ENCODE measurements at places on chromosomes 3 and 15. TPM values are rescaled to one million over a fixed set of nuclear protein-coding genes. Genes with fewer than 3 reads are reported as not detected.

- peak; percentile 79 for DNase-seq
These were observed 130.5 kb upstream of the EIF1B start for GRCh38 chr3:40179016-40179415.

GRCh38 chr3:50351323-50351697 lies 648 bp downstream of the CYB561D2 start:
- no peak for DNase-seq

- no peak for DNase-seq
These were observed 47.2 kb downstream of the NCK1 start for GRCh38 chr3:136909187-136909586.

DNA sequence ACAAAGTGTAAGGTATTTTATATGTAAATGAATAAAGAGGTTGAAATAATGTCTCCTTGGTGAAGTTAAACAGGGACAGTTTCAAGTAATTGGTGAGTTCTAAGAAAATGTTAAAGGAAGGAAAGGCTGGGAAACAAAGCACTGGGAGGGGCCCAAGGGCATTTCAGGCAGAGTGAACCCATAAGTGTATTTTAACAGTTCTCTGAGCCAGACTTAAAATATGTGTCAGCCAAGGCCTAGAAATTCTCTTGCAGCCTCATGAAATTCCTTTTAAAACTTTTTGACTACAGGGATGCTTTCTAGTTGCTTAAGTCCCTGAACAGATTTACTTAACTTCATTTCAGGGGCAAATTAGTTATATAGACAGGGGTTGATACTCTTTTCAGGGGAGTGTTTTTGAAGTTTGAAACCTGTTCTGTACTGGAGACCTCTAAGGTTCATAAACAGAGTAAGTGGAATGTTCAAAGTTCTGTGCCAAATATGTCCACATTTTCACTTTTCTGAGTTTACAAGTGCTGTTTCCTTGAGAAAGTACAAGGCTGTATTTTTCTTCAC lies 77.6 kb downstream of the GALK2 start:
- DNase-seq, result no peak

DNA sequence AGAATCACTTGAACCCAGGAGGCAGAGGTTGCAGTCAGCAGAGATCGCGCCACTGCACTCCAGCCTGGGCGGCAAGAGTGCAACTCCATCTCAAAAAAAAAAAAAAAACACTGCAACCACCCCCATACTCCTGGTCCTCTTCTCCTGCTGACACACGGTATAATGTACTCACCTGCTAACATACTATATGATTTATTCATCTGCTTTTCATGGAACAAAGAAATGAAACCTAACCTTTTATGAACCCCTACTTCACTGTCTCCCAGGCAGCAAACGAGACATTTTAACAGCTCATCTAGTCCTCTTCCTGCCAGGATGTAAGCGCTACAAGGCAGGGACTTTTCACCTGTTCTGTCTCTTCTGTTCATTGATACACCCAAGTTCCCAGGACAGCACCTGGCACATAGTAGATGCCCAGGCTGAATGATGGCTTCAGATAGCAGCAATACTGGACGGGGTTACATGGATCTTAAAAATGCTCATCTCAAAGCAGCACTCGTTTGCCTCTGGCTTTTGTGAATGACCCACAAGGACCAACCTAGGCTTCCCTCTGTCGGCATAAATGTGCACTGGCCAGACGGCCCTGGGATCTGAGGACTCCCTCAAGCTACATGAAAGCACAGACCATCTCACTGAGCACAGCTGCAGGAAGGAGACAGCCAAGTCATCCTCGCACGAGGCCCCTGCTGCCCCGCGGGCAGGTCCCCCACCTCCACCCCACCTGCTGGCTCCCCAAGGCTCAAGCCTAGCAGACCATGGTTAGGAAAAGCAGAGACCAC lies 20.3 kb downstream of the XXYLT1 start:
- DNase-seq, result no peak

- DNase-seq, result peak; percentile 99
These were observed 6.1 kb downstream of the PPCDC start for GRCh38 chr15:75029378-75030022.

CCR2 gene
- 2.2 TPM for total RNA-seq

DNA sequence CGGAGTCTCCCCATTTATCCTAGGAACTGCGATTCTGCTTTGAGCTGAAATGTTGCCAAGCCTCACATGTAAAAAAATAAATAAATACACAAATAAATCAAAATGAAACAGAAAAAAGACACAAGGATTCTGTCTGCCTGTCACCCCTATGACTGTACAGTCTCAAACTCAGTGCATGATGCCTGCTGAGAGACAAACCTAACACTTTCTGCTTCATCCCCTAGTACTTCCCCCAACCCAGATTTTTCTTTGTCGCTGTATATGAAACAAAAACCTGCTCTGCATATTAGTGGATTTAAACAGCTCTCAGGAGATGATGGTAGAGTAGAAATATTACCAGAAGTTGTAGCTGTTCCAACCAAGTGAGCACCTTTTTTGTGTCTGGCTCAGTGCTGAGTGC lies 530.7 kb upstream of the CFAP20DC start:
- DNase-seq, result no peak

- DNase-seq, result no peak
These were observed 713.9 kb upstream of the GBE1 start for GRCh38 chr3:82475306-82475705.

DNA sequence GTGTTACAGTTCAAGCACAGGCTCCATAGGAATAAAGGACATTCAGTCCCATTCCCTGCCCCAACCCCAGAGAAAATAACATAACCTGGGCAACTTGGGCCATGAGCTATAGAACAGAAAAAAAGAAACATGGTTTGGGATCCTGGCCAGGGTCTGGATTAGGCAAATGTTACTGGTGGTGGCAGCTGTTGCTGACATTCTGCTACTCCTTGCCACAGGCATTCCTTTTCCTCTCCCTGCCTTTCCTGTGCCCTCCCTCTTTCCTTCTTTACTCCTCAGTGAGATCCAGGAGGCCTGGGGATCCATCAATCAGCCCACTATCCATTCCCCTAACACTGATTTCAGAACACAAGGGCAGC lies 129.1 kb downstream of the NTRK3 start:
- DNase-seq, result no peak

GRCh38 chr3:111215481-111215880 lies 143.9 kb downstream of the NECTIN3 start:
- no peak for DNase-seq

GRCh38 chr3:186640929-186641328 lies 730 bp downstream of the FETUB start:
- no peak for DNase-seq

- no peak for DNase-seq
These were observed 53.5 kb downstream of the AMOTL2 start for GRCh38 chr3:134320749-134321148.

GRCh38 chr3:30598668-30599545 lies 7.5 kb upstream of the TGFBR2 start:
- no peak for DNase-seq

GRCh38 chr3:97885931-97886824 lies 64.4 kb downstream of the CRYBG3 start:
- DNase-seq, result no peak

GRCh38 chr15:58923696-58924300 lies 9.7 kb downstream of the SLTM start:
- DNase-seq, result no peak

DNA sequence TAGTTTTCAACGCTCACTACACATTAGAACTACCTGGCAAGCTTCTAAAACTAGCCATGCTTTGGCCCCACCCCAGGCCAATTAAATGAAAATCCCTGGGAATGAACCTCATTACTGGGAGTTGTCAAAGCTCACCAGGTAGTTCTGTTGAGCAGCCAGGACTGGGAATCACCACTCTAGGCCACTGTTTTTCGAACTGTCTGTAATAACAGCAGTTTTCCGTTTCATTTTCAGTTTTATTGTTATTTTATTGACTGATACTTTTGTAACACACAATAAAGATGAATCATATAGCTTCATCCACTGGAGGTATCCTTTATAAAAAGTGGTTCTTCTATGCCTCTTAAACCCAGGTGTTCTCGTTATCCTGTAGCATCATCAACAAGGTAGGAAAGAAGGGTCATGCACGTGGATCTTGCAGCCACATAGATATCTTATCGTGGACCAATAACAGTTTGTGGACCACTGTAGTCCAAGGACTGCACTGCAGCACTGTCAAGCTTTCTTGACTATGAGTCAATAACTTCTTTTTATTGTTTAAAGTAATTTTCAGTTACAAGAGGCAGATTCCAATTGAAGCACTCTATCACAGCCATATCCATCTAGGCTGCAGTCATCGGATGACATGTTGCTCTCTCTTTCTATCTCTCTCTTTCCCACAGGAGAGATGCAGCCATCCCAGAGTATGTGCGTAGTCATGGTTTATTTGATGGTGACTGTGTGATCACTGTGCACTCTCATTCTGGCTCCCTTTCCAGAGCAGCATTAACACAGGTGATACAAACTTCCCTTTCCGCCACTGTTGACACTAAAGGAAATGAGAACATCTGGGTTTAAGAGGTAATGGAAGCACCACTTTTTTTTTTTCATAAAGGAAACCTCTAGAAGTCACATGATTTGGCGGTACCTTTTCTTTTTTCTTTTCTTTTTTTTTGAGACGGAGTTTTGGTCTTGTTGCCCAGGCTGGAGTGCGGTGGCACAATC lies 39.0 kb upstream of the BLM start:
- no peak for DNase-seq

TEX55 gene
- total RNA-seq, result not detected

DNA sequence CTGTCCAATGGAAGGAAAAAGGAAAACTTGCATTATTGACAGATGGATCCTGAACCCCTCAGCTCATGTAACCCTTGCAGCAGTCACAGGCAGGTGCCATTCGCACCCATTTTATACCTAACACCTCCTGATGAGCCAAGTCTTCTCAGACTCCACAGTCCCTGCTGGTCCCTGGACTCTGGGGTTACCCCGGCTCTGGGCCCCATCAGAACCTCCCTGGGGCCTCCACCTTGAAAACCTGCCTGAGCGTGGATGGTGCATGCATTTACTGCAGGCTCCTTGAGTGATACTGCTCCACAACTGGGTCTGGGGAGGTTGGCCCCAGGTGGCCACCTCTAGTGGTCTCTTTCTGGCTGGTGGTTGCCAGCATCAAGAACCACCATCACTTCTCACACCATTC lies 15.9 kb upstream of the DOCK3 start:
- no peak for DNase-seq

GRCh38 chr3:99542767-99543518 lies 95.5 kb upstream of the COL8A1 start:
- no peak for DNase-seq

- no peak for DNase-seq
These were observed 7.3 kb downstream of the MCTP2 start for GRCh38 chr15:94238539-94239118.

DNA sequence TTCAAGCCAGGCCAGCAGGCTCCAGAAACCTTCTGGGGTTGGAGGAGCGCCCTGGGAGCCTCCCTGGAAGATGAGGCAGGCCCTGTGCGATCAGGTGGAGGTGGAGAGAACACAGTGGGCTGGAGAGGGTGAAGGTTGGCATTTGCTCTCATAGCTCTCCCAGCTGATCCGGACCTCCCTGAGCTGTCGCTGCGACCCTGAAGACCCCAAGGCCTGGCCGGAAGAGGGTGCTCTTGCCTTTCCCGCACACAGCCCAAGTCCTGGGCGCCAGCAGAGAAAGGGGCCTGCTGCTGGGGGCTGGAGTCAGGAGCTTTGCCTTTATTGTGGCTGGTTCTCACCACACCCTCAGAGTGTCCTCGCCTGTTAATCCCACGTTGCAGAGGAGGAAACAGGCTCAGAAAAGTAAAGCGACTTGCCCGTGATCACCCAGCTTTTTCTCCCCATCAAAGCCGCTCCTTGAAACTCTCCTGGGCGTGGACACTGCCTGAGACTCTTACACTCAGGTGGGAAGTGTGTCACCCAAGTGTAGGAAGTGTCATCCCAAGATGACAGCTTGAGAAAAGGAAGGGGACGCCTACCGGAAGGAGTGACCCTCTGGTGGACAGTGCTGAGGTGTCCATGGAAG lies 8.6 kb upstream of the RPL29 start:
- no peak for DNase-seq

DNA sequence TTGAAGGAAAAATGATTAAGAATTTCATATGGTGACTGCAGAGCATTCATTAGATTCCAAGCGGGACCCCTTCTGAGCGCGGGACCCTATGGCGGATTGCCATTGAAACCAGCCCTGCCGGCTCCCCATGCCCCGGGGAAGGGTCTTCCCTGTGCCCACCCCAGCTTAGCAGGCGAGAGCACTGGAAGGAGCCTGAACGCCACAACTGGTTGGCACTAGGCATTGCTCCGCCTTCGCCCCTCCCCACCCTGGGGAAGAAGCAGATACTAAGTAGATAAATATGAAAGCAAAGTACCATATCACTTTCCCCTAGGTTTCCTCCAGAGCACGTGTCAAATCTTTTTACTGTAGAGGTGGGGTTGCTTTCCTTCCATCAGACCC lies 70.7 kb downstream of the CYP19A1 start:
- peak; percentile 41 for DNase-seq

- DNase-seq, result no peak
These were observed 7.2 kb downstream of the GHRL start for GRCh38 chr3:10285272-10286132.

DNA sequence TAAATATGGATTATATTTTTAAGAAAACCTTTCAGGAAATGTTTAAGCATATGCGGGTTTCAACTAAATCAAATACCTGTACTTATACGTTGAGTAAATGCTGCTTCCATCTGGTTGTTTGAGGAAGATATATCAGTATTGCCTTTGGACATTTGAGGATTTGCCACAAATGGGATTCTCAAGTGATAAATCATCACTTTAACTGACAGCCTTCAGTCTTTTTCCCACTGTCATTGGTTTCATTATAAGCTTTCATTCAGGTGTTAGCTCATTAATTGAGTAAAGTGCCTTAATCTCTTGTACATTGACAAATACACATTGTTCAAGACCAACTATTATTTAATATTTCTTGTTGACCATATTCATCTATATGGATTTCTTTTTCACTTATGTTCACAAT lies 217.2 kb downstream of the EDEM1 start:
- DNase-seq, result no peak

- peak; percentile 66 for DNase-seq
These were observed 184.0 kb downstream of the MAGI1 start for GRCh38 chr3:65854606-65855304.

EXOSC7 gene
- 24.4 TPM for total RNA-seq

GRCh38 chr3:66738625-66739365 lies 238.0 kb upstream of the LRIG1 start:
- no peak for DNase-seq

RARRES1 gene
- total RNA-seq, result 72.0 TPM

- DNase-seq, result no peak
These were observed 591 bp downstream of the PROK2 start for GRCh38 chr3:71784201-71784913.

DNA sequence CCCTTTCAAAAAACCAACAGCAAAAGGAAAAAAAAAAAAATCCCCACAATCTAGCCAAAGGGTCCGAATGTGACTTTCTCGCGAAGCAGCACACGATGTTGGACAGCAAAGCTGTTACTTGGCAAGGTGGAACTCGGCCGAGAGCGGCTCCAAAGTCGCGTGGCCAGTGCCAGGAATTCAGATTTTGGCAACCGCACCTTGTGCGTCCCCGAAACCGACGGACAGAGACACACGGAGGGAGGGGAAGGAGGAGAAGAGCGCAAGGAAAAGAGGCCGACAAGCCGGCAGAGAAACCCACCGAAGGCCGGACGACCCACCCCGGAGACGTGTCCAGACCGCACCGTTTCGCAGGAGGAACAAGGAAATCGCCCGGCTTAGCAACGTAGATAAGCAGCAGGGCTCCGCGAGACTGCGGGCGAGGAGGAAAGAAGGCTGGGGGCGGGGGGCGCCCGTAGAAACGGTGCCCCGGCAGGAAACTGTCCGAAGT lies 517.3 kb downstream of the MECOM start:
- DNase-seq, result peak; percentile 70

Measured in mucosa of descending colon (tissue), 3 donors.